ENCODE measurements at places on chromosomes 7 and 10.

DNA sequence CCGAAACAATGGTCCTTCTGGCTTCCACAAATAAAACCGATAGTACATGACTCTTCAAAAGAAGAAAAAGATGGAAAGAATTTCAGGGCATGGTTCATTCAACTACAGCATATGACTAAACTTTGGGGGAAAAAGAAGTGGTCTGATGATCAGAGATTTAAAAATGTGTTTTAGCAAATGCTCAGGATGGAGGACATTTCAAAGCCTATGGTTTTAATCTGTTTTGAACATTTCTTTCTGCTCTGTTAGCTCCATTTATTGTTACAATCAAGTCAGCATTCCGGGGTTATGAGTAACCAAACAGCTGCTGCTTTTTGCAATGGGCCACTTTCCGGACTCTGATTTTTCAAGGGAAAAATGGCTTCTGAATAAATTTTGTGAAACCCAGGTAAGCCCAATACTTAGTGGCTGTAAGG is 142.4 kb downstream of the CUBN start:
- DNase-seq = no peak

- no peak for DNase-seq
Observed at GRCh38 chr10:49293208-49293603, 5.8 kb upstream of the C10orf71 start.

DNA sequence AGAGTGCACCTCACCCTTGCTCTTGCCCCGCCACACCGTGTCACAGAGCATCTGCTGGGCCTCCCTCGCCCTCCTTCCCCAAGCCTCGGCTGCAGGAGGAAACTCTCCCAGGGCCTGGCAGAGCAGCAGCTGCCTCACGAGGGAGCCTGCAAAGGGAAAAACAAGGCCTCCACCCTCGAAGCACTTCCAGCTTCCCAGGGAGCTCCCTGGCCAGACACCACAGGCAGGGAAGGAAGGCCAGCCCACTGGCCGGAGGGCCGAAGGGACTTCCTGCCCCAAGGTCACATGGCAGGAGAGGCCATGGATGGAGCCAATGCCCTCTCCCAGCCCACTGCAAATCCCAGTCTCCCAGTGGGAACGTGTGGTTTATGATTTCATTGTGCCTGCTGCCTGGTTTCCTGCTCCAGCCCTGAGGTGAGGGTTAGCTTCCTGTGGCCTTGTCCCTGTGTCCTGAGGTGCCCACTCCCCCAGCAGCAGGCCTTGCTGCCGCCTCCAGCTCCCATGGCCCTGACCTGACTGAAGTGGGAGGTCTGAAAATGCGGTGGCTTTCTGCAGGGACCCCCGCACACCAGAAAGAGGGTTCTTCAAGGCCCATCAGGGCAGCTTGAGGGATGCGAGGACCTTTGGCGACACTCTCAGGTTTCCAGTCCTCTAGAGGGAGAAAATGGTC is 100.5 kb upstream of the PPIF start:
- DNase-seq = peak; percentile 47

DNA sequence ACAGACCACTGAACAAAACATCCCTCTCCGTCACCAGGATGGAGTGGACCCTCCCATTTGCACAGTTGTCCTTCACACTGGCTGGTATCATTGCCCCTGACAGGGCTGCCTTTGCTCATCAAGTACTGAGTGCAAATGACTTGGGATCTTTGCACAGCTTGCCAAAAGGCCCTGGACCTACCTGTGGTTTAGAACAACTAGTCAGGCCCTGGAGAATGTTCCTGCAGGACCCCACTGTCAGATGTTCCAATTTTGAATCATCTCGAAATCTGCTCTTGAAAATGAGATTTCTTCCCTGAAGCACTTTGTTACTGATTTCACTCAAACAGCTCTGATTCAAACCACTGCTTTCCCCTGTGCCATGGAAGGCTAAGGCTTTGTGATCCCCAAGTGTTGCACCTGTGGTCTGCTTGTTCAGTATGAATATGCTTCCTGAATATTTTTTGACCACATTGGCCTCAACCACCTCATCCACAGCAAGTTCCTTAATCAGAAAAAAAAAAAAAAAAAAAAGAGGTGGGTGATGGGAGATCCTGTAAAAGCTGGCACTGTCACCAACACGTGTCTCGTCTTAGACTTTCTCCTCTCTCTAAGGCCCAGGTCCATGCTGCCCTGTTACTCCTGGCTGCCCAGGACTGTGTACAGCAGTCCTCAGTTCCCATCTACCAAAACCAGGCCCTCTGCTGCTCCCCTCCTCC is 2.7 kb upstream of the AOAH start:
- DNase-seq = no peak

- DNase-seq = no peak
Observed at GRCh38 chr10:104233817-104234216, 1.7 kb upstream of the CFAP43 start.

DNA sequence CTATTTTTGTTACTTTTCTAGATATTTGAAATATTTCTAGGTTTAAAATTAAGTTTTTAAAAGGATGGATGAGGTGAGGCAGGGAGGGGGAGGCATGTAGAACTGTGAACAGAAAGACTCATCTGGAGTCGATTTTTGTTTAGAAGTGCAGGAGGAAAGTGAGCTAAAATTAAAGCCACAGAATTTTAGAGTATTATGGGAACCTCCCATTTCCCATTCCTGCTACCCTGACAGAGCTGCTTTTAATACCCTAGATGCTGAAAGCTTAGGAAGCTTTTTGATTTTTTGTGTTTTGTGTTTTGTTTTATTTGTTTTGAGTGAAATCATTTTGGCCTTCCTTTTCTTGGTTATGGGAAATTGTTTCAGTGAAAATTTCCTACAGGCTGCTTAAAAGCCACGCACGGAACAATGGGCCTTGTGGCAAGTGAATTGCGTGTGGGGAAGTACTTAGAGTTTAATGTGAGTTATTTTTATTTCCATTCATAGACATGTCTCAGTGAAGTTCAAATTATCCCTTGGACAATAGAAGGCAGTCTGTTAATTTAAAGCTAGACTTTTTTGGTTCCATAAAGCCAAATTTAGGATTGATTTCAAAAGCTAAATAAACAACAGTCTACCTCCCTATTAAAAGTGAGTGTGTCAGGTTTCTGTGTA is 102.0 kb upstream of the HDAC9 start:
- no peak for DNase-seq

DNA sequence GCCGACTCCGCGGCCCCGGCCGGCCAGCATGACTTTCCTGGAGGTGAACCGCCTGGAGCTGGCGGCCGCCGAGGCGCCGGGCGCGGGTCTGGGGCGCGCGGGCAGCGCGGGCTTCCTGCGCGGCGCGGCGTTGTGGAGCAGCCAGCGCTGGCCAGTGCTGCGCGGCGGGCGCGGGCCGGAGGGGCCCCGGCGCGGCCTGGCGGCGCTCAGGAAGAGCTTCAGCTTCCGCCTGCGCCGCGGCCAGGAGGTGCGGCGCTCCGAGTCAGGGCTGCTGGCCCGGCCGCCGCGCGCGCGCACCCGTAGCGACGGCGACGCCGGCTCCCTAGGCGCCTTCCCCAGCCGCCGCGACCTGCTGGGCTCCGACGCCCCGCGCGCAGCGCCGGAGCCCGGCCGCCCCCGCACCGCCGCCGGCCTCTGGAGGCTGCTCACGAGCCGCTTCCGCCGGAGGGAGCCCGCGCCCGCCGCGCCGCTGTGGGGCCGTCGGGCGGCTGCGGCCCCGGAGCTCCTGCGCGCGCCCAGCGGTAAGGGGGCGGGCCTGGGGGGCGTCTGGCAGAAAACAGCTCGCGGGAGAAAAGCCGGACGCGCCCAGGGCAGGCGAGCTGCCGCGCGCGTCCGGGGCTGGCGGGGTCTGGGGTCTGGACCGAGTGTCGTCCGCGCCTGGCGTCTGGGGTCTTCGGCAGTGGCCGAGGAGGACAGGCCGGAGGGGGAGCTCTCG is 29.0 kb downstream of the AGAP3 start:
- DNase-seq = no peak

GRCh38 chr10:92848441-92849233 is at the start of gene EXOC6:
Gene EXOC6 (plus strand): TSS chr10:92848520. CDS start chr10:92848534, 14 bp downstream.
- DNase-seq = peak; percentile 58

- DNase-seq = no peak
Observed at GRCh38 chr10:29780096-29780495, 145.3 kb upstream of the SVIL start.

DNA sequence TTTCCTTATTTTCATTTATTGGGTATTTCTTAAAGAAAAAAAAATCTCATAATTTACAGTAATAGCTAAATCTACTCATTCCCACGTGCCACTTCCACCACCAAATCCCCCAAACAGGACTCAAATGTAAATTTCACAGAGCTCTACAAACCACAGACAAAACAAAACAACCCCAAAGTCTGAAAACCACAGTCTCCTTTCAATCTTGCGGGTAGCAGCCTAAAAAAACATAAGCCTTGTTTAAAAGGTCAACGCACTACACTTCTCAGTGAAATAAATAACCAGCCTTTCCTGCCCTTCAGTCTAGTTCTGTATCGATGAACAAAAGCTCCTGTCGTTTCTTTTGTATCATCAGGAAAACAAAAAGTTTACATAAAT is 121.8 kb upstream of the AFAP1L2 start:
- no peak for DNase-seq

GRCh38 chr10:89367529-89367928 is 10.3 kb upstream of the IFIT1B start:
- no peak for DNase-seq

- no peak for DNase-seq
Observed at GRCh38 chr10:69486922-69487730, 35.9 kb downstream of the TSPAN15 start.

Measured in A172 (cell line).